ENCODE measurements at places on chromosomes 12 and 14.
A peak's percentile ranks its signal among the peaks of the same experiment; 100 is the strongest.

- H3K36me3 ChIP-seq: peaks cover 14% of the 10 kb centered on the region
- DNase-seq: no peak
- H3K27ac ChIP-seq: no peak overlapping the region
- no peak overlapping the region for H3K4me3 ChIP-seq
- no peaks in the 10 kb centered on the region for H3K27me3 ChIP-seq
- no peaks in the 10 kb centered on the region for H3K4me1 ChIP-seq
Measured at GRCh38 chr12:112308652-112309051, 73.6 kb downstream of the HECTD4 start.

GRCh38 chr14:75417674-75418073 lies 10.1 kb upstream of the JDP2 start:
- no peaks in the 10 kb centered on the region for H3K4me1 ChIP-seq
- H3K36me3 ChIP-seq: no peaks in the 10 kb centered on the region

- no peaks in the 10 kb centered on the region for H3K4me1 ChIP-seq
- no peaks in the 10 kb centered on the region for H3K27me3 ChIP-seq
- H3K27ac ChIP-seq: no peak overlapping the region
- no peaks in the 10 kb centered on the region for H3K36me3 ChIP-seq
- no peak for DNase-seq
Measured at GRCh38 chr12:23948291-23948690, 1.2 kb downstream of the SOX5 start.

DNA sequence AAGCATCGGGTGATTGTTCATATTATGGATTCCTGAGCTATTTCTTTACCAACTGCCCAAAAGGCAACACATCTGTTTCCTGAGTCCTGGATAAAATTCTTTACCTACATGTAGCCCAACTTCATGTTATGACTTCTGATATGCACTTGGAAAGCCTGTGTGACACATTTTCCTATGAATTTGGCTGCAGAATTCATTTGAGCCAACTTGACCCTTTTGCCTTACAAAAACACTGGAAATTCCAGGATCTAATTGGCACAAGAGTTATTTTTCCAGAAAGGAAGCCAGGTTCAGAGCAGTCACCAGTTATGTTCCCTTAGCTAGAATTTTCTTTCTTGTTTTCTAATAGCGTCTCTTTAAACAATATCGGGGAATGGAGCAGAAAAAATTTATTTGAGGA lies 202.5 kb upstream of the LRIG3 start:
- H3K36me3 ChIP-seq: no peaks in the 10 kb centered on the region
- no peak overlapping the region for H3K4me3 ChIP-seq
- DNase-seq: no peak
- H3K27ac ChIP-seq: no peak overlapping the region
- H3K4me1 ChIP-seq: no peaks in the 10 kb centered on the region

DNA sequence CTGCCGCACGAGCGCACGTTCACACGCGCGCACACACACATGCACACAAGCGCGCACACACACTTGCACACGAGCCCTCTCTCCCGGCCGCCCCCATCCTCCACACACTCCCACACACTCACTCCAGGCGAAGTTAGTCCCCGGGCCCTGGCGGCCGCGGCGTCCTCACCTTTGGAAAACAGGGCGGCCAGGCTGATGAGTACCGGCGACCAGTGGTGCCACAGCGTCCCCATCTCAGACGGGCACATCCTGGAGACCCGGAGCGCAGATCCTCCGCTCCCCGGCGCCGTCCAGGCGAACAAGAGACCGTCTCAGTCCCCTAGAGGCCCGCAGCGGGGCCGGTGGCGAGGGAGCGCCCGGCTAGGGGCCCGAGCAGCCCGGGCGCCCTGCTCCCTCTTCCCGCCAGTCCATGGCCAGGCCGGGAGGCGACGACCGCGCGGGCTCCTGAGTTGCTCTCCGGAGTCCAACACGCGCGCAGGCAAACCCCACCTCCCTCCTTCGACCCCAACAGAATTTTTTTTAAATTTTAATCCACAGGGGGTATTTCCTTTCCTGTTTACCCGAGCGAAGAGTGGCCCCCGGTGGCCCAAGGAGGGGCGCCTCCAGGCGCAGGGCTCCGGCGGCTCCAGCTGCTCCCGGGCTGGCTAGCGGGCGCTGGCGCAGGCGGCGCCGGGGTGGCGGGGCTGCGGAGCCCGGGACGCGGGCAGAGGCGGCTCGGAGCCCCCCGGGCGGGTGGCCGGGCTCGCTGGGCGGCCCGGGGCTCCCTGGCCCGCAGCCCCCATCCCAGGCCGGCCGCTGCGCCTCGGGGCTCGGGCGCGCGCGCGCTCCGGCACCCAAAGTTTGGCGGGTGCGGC lies 506 bp downstream of the TMEM132D start:
- no peaks in the 10 kb centered on the region for H3K27me3 ChIP-seq
- H3K4me1 ChIP-seq: no peaks in the 10 kb centered on the region
- no peak for DNase-seq
- H3K4me3 ChIP-seq: no peak overlapping the region

- H3K4me1 ChIP-seq: no peaks in the 10 kb centered on the region
- no peak overlapping the region for H3K27ac ChIP-seq
Measured at GRCh38 chr12:62860501-62861411, 74.2 kb downstream of the PPM1H start.

- peaks cover 11% of the 10 kb centered on the region for H3K4me1 ChIP-seq
- no peak overlapping the region for H3K4me3 ChIP-seq
- H3K27ac ChIP-seq: no peak overlapping the region
- DNase-seq: no peak
Measured at GRCh38 chr12:54371328-54372112, 7.2 kb upstream of the GPR84 start.

- H3K27me3 ChIP-seq: no peaks in the 10 kb centered on the region
- peak overlapping the region; percentile 98 for H3K27ac ChIP-seq
- H3K4me1 ChIP-seq: peaks cover 43% of the 10 kb centered on the region
- peak overlapping the region; percentile 96 for H3K4me3 ChIP-seq
- H3K36me3 ChIP-seq: no peaks in the 10 kb centered on the region
Measured at GRCh38 chr12:46269429-46270241, 792 bp upstream of the SLC38A1 start.

GRCh38 chr12:60191271-60191670 lies 595.4 kb downstream of the SLC16A7 start:
- H3K4me1 ChIP-seq: no peaks in the 10 kb centered on the region
- H3K4me3 ChIP-seq: no peak overlapping the region
- DNase-seq: no peak
- no peaks in the 10 kb centered on the region for H3K27me3 ChIP-seq

GRCh38 chr12:22658214-22658613 lies 33.2 kb downstream of the ETNK1 start:
- no peaks in the 10 kb centered on the region for H3K36me3 ChIP-seq
- H3K27me3 ChIP-seq: no peaks in the 10 kb centered on the region
- DNase-seq: no peak

GRCh38 chr12:60212159-60213000 lies 616.6 kb downstream of the SLC16A7 start:
- no peaks in the 10 kb centered on the region for H3K4me1 ChIP-seq
- no peak overlapping the region for H3K4me3 ChIP-seq
- no peak for DNase-seq
- no peaks in the 10 kb centered on the region for H3K36me3 ChIP-seq
- no peaks in the 10 kb centered on the region for H3K27me3 ChIP-seq
- H3K27ac ChIP-seq: no peak overlapping the region

GRCh38 chr12:81468206-81468605 lies 290.9 kb downstream of the PPFIA2 start:
- H3K27ac ChIP-seq: no peak overlapping the region
- no peaks in the 10 kb centered on the region for H3K27me3 ChIP-seq
- no peak for DNase-seq
- H3K4me1 ChIP-seq: no peaks in the 10 kb centered on the region
- no peaks in the 10 kb centered on the region for H3K36me3 ChIP-seq

- no peak overlapping the region for H3K4me3 ChIP-seq
- DNase-seq: no peak
- no peak overlapping the region for H3K27ac ChIP-seq
- H3K36me3 ChIP-seq: no peaks in the 10 kb centered on the region
- no peaks in the 10 kb centered on the region for H3K27me3 ChIP-seq
- peaks cover 5% of the 10 kb centered on the region for H3K4me1 ChIP-seq
Measured at GRCh38 chr12:47686645-47687240, 19.1 kb downstream of the RPAP3 start.

GRCh38 chr14:90726656-90727055 lies 89.6 kb downstream of the TTC7B start:
- no peak overlapping the region for H3K4me3 ChIP-seq
- DNase-seq: no peak
- H3K36me3 ChIP-seq: no peaks in the 10 kb centered on the region
- H3K27ac ChIP-seq: no peak overlapping the region
- H3K27me3 ChIP-seq: no peaks in the 10 kb centered on the region

GRCh38 chr12:132148368-132149045 lies 4.2 kb downstream of the NOC4L start:
- H3K27me3 ChIP-seq: no peaks in the 10 kb centered on the region
- no peak for DNase-seq
- H3K4me1 ChIP-seq: peaks cover 11% of the 10 kb centered on the region
- no peaks in the 10 kb centered on the region for H3K36me3 ChIP-seq

GRCh38 chr14:51305751-51306150 lies 65.7 kb downstream of the TMX1 start:
- no peaks in the 10 kb centered on the region for H3K27me3 ChIP-seq
- no peaks in the 10 kb centered on the region for H3K36me3 ChIP-seq
- no peak for DNase-seq
- no peaks in the 10 kb centered on the region for H3K4me1 ChIP-seq
- H3K4me3 ChIP-seq: no peak overlapping the region
- no peak overlapping the region for H3K27ac ChIP-seq

DNA sequence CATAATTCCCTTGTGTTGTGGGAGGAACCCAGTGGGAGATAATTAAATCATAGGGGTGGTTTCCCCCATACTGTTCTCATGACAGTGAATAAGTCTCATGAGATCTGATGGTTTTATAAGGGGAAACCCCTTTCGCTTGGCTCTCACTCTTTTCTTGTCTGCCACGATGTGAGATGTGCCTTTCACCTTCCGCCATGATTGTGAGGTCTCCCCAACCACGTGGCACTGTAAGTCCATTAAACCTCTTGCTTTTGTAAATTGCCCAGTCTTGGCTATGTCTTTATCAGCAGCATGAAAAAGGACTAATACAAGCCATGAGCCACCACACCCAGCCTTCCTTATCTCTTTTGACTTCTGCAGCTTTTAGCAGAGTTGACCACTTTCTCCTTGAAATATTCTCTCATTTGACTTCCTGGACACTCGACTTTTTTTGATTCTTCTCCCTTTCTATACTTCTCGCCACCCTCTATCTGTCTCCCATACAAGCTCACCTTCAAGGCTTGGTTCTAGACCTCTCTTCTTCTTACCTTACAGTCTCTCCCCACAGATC lies 2.3 kb downstream of the MTERF2 start:
- peak; percentile 5 for DNase-seq
- H3K4me1 ChIP-seq: peaks cover 24% of the 10 kb centered on the region
- H3K27ac ChIP-seq: peak overlapping the region; percentile 26
- H3K36me3 ChIP-seq: no peaks in the 10 kb centered on the region

DNA sequence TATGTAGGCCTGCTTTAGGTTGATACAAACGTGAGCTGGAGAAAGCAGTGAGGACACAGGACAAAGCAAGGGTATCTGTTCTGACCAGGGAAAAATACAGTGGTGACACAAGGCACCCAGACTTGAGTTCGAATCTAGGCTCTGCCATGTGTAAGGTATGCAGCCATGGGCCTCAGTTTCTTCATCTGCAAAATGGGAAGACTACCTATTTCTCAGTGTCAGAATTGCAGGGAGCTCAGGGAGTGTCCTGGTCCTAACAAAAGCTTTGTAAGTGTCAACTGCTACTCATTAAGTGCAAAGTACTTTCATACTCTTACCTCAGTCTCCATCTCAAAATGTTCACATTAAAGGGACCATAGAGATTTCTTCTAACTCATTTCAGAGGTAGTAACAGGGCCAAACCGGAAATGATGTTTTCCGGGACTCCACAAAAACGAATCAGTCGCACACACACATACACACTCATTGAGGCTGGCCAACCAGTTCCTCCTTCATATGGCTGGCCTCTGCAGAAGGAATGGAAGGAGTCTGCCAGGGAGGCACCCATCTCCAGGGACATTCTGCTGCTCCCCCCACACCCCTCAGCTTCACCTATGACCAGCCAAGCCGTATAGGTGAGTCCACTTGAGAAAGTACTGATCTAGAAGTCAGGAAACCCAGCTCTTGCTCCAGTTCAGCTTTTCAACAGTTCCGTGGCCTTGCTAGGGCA lies 7.8 kb downstream of the CTDSP2 start:
- H3K27ac ChIP-seq: no peak overlapping the region
- no peaks in the 10 kb centered on the region for H3K36me3 ChIP-seq
- H3K4me1 ChIP-seq: peaks cover 98% of the 10 kb centered on the region
- no peaks in the 10 kb centered on the region for H3K27me3 ChIP-seq

DNA sequence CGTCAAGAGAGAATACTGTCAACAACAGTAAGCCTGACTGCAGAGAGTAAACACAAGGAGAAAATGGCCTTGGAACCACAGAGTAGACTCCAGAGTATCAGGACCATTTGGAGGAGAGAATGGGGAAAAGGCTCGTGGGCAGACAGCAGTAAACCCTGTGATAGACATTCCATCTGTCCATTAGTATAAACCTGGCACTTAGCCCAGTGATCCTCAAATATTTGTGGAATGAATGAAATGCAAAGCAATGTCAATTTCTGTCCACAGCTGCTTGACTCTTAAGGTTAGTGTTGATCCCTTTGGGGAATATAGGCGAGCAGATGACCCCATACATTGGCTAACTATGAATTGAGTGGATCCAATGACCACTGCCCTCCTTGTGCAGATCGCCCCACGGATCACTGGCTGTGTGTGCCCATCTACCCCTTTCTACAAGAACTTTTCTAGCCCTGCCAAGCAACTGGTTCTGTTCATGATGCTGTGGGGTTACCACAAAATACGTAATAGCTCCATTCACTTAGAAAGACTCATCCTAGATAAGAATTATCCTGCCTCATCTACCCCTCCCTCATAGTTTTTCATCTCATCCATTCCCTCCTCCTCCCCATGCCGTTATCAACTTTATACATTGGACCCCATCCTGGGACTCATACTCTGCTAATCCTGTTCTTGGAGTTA lies 846.8 kb downstream of the NRXN3 start:
- H3K4me1 ChIP-seq: no peaks in the 10 kb centered on the region
- no peaks in the 10 kb centered on the region for H3K27me3 ChIP-seq
- no peak overlapping the region for H3K27ac ChIP-seq
- DNase-seq: no peak
- no peaks in the 10 kb centered on the region for H3K36me3 ChIP-seq
- no peak overlapping the region for H3K4me3 ChIP-seq

DNA sequence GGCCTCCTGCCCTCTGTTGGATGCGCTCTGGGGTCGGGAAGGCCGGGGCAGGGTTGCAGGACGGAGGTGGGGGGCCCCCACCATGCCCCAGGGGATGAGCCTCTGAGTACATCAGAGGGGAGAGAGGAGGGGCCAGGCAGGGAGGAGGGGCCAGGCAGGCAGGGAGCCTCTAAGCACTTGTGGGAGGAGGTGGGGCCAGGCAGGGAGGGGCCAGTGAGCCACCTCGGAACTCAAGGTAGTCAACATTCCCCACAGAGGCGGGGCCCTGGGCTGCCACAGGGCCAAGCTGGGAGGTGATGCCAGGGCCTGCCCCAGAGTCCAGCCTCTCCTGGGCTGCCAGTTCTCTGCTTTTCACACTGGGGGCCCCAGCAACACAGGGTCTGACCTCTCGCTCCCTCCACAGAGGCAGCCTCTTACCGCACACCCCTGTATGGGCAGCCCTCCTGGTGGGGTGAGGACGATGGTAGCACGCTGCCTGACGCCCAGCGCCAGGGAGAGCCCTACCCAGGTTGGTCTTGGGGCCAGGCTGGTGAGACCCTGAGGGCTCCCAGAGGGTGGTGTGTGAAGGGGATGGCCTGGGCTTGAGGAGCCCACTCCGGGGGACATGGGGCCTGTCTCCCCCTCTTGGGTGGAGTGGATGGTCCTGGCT lies 17.4 kb downstream of the CEP170B start:
- no peaks in the 10 kb centered on the region for H3K36me3 ChIP-seq
- H3K4me3 ChIP-seq: no peak overlapping the region
- DNase-seq: no peak
- H3K27ac ChIP-seq: no peak overlapping the region

Measured in CD8-positive, alpha-beta memory T cell (primary cell).